ENCODE measurements at places on chromosomes 4 and X.
A peak's percentile ranks its signal among the peaks of the same experiment; 100 is the strongest.

DNA sequence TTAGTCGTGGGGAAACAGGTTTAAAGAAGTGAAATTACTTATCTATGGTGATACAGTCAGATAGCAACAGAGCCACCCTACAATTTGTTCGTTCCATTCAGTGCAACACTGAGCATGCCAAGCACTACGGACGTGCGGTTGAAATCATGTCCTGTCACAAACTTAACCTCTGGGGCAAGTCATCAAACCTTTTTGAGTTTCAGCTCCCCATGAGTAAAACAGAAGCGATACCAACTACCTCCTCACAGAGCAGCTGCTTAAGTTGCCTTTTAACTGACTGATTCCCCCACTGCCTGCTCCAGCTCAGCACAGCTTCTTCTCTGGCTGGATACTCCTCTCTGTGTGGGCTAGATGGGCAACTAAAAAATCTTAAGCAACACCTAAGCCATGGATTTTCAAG lies 36.0 kb downstream of the LHFPL1 start:
- DNase-seq = no peak

GRCh38 chrX:147217334-147217733 lies 402.8 kb upstream of the CXorf51A start:
- no peak for DNase-seq

- no peak for DNase-seq
Observed at GRCh38 chrX:72713130-72713529, 976 bp downstream of the PHKA1 start.

GRCh38 chr4:160772668-160773067 lies 1391.1 kb downstream of the FSTL5 start:
- no peak for DNase-seq

GRCh38 chr4:115374621-115375020 lies 261.2 kb upstream of the NDST4 start:
- no peak for DNase-seq

GRCh38 chrX:119223783-119224182 lies 12.3 kb upstream of the PGRMC1 start:
- no peak for DNase-seq

GRCh38 chrX:3160756-3161155 lies 119.5 kb downstream of the ARSF start:
- DNase-seq = no peak

DNA sequence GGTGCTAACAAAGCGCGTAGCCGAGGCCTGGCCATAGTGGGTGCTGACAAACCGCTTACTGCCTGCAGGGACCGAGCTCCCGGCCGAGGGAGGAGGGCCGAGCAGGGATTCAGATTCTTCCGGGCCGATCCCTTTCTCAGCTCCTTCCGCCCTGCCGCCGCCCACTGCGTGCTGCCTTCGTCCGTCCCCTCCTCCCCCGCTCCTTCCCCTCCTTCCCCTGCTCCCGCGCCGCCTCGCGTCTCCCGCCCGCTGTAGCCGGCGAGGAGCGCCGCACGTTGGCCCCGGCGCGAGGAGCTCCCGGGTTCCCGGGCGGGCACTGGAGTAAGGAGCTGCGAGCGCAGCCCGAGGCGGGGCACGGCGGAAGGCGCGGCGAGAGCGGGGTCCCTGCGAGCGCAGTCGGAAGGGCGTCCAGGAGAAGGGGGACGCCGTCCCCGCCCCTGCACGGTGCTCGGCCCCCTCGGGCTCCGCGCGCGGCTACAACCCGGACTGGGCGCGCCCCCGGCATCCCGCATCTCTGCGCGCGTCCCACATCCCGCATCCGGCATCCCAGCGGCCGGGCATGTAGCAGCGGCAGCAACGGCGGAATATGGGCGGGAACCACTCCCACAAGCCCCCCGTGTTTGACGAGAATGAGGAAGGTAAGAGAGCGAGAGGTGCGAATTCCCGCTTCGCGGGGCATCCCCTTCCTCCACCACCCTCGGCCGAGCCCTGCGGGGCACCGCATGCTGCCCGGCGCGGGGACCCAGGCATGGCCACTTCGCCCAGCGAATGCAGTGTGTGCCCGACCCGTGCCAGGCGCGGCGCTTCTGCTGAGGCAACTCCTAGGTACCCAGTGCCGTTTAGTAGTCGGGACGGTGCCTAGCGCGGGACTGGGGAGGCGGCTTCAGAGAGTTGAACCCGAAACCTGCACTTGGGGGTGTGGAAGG lies at the start of gene STK32B:
Gene STK32B, plus strand, starts transcription at position 203 of the 926 bp plus-strand sequence.
- peak; percentile 94 for DNase-seq

DNA sequence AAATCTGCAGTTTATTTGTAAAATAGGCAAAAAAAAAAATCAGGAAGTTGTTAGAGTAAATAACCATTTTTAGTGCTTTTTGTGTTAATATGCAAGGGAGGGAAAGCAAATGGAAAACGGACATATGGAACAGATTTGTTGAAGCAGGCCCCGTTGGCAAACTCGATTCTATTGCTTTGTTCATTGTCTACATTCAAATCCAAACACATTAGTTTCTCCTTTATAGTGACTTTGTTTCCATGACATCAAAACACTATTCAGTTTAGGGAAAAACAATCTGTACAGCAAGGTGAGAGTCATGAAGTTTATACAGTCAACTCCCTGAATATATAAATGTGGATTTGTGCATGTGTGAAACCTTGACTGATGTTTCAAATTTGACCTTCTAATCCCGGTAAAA lies 142.2 kb downstream of the FAM47A start:
- no peak for DNase-seq

DNA sequence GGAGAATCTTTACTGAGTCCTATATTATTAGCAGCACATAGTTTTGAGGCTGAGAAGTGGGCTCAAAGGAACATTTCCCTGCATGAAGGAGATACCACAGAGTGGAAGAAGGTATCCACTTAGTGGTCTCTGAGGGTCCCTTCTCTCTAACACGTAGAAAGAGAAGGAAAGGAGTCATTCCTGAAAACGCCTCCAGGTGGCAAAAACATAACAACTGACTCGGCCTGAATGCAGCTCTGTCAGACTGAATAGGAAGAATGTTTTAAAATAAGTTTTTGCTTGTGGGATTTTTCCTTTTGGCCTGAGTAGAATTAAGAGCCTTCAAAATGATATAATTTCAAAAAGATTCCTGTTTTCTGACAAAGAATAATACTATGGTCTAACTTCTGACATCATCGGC lies 23.3 kb downstream of the RPGR start:
- peak; percentile 21 for DNase-seq

DNA sequence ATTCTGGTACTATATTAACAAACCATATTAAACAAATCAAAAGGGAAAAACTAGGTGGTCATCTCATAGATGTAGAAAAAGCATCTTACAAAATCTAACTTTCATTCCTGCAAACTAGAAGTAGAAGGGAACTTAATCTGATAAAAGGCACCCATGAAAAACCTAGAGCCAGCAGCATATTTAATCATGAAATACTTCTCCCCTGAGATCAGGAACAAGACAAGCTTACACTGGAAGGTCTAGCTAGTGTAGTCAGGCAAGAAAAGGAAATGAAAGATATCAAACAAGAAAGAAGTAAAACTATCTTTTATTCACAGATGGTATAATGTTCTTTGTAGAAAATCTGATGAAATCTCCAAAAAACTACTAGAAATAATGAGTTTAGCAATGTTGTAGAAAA lies 41.2 kb downstream of the ATP10D start:
- DNase-seq = peak; percentile 69

DNA sequence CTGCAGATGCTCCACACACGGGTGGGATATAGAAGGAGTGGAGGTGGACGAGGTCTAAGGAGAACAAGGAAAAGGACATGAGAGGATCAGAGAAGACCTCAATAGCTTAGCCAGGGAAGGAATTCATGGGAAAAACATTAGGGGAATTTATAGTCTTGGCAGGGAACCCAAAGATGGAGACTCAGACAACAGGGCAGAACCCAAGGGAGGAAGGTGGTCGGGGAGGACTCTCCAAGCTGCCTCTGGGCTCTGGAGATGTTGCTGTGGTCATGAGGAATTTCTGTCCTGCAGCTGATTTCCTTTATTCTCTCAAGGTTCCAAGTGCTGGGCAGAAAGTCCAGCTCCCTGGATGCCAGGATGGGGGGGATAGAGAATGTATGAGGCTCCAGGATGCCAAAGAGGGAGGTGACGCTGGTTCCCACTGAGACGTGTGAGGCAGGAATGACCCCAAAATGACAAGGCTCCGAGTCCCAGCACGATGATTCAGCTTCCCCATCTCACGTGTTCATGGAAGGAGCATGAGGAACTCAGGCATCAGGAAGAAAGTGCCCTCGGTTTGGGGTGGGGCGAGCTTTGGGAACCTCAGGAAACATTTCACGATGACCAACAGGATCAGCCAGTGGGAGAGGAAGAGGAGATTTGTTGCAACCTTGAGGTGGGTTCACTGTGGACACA lies 57.0 kb upstream of the PPP2R3B start:
- peak; percentile 94 for DNase-seq

GRCh38 chr4:113560579-113560978 lies 201.0 kb downstream of the CAMK2D start:
- peak; percentile 55 for DNase-seq

DNA sequence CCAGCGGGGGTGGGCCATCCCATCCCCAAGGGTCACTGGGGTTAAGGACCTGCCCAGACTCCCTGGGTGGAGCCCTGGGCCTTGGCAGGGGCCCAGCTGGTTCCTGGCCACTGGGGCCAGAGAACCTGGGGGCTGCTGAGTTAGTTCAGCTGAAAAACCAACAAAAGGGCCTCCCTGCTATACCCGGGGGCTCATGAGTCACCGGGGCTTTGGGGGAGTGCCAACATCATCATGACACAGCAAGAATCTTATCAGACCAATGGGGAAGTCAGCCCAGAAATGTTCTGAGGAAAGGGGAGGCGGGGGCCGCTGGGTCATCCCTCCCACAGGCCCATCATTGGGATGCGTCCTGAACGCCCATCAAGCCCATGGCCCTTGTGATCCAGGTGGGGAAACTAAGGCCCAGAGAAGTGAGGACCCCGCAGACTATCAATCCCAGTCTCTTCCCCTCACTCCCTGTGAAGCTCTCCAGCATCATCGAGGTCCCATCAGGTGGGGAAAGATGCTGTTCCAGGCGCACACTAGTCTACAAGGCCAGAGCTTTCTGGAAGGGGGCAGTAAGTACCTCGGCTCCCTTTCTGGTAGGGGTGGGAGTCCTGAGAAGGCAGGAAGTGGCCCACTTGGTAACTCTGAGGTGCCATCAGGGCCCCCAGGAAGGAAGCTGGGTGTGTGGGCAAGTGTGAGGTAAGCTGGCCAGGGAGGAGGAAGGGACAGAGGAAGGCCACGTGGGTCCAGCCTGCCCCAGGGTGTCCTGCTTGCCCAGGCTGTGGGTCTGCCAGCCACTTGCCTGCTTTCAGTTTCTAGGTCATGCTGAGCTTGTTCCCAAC lies 4.5 kb downstream of the G6PD start:
- DNase-seq = peak; percentile 95

- DNase-seq = peak; percentile 34
Observed at GRCh38 chr4:94574616-94575015, 122.9 kb downstream of the PDLIM5 start.

- peak; percentile 72 for DNase-seq
Observed at GRCh38 chrX:30906726-30907125, 17.7 kb upstream of the TAB3 start.

GRCh38 chr4:107131295-107131694 lies 95.2 kb upstream of the DKK2 start:
- peak; percentile 30 for DNase-seq

GRCh38 chrX:147850875-147851274 lies 60.8 kb upstream of the FMR1 start:
- no peak for DNase-seq

- no peak for DNase-seq
Observed at GRCh38 chr4:48194971-48195370, 60.9 kb upstream of the TXK start.

DNA sequence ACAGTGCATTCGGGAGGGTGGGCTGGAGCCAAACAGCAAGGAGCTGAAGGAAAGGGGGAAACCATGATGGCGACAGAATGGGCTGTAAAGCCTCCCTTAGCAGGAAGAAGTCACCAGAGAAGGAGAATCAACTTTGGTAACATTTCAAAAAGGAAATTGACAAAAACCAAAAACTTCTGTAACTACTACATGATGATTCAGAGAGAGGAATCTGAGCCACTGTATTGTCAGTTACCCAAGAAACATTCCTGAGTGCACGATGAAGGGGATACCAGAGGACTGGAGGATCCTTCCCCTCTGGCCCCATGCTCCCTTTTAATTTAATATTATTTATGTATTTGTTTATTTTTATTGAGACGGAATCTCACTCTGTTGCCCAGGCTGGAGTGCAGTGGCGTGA lies 26.3 kb downstream of the PDHA1 start:
- peak; percentile 72 for DNase-seq

Measured in EH (cell line).